Fibroblast of skin of left quadriceps (primary cell): ENCODE measurements at places on chromosomes 7 and 10.

- DNase-seq = no peak
These were observed 410.4 kb downstream of the INHBA start for GRCh38 chr7:41292487-41292886.

DNA sequence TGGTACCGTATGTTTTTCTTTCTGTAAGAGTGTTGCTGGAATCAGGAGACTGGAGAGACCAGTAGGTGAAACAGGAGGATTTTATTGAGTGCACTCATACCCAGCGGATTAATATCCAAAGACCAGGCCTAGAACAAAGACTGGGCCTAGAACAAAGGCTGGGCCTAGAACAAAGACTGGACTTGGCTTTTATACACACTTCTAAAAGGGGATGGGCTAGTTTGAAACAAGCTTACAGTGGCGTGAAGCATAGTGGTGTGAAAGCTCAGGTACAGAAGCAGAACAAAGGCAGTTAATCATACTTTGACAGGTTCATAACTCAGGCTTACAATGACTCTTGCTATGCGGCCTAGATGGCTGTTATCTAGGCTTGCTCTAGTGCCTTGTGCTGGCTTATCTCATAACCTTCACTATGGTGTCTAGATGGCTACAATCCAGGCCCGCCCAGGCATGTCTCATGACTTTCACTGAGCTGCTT is 67.7 kb downstream of the TRIM24 start:
- no peak for DNase-seq

DNA sequence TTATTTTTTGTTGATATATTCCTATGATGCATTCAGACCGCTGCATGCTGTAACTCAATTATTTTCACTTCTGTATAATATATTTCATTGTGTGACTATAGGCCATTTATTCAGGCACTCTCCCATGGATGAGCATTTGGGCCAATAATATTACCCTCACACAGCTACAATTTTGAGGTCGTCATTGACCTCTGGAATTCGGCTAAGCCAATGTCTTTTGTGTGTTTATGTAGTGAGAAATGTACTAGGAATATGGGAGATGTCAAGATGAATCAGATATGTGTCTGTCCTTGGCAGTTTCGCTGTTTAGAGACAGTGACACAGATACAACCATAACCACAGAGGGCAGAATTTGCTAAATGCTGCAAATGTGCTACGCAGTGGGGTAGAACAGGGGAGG is 474.2 kb downstream of the ADRA2A start:
- no peak for DNase-seq

- DNase-seq = peak; percentile 99
These were observed 226.4 kb upstream of the KLF14 start for GRCh38 chr7:130960208-130960988.

- no peak for DNase-seq
These were observed 212.1 kb downstream of the VTI1A start for GRCh38 chr10:112658900-112659638.

DNA sequence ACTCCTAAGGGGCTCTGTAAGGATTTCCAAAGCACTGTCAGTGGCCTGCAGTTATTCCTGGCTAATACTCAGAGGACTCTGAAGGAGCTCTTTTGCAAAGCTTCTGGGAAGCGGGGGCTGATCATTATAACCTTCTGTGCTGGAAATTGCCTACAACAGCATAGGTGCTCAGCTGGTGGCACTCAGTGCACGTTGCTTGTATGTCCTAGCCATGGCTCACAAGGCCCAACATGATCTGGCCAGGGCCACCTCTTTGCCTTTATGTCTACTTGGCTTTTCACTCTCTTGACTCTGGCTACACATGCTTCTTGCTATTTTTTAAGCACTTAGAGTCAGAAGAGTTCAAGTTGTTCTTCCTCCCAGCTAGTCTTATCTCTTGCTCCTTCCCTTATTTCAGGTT is 17.5 kb downstream of the LAMB4 start:
- DNase-seq = no peak
